Activated CD8-positive, alpha-beta memory T cell treated with anti-CD3 and anti-CD28 coated beads, Interleukin-2, amount 50 U/mL, for 4 hours (primary cell): ENCODE measurements at places on chromosomes 16 and 17.

DNA sequence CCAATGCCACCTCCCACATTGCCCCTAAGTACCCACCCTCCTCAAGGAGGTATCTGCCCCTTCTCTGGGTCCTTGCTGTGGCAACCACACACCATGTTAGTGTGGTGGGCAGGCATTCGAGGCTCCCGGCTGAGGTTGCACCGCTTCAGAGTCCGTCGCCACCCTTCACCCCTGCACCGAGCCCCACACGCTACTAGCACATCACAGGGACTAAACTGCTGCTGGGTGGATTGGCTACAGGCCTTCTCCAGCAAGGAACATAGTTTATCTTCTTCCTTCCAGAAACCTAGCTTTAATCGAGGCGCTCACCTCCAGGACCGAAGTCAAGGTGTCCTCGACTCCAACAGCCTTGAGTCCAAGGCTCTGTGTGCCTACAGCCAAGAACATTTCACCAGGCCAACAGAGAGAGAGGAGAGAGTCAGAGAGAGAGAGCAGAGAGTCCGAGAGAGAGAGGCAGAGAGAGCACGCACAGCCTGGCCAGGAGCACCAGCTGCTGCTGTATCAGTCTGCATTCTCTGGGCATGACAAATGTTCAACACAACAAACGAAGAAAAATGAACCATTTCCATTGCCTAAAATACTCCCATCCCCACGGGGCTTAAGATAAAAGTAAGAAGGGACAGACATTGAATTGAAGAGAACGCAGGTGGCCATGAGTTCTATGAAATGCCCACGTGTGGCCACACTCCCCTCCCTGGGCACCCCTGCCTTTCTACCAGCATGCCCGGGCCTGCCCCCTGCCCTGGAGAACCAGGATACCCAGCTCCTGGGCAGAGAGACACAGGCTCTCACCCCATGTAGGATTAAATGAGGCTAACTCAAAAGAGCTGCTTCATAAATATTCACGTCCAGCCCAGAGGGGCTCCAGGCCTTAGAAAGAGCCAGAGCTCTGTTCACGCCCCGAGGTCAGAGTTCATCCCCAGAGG lies 94.9 kb downstream of the RBFOX3 start:
- no peak for DNase-seq

GRCh38 chr16:1208239-1208830 lies 16.7 kb downstream of the TPSG1 start:
- no peak for DNase-seq

GRCh38 chr16:71929048-71929447 lies 33.7 kb downstream of the IST1 start:
- no peak for DNase-seq

GRCh38 chr16:69408475-69408874 lies 15.9 kb upstream of the CYB5B start:
- no peak for DNase-seq

DNA sequence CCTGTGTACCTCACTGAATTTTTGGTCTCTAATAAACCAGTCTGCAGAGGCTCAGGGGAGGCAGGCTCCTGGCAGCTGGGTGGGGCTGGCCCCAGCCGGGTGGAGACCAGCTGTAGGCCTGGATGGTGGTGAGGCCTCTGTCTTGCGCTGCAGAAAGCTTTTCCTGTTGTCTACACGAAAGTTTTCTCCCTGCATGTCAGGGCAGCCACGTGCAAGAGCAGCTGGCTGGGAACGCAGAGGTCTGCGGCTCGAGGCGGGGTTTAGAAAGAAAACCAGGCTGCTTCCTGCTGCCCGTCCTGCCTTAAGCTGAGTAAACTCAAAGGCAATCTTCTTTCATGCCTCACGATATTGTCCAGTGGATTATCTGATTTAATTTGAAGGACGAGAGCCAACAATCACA lies 2.4 kb downstream of the SERPINF1 start:
- DNase-seq: peak; percentile 53

DNA sequence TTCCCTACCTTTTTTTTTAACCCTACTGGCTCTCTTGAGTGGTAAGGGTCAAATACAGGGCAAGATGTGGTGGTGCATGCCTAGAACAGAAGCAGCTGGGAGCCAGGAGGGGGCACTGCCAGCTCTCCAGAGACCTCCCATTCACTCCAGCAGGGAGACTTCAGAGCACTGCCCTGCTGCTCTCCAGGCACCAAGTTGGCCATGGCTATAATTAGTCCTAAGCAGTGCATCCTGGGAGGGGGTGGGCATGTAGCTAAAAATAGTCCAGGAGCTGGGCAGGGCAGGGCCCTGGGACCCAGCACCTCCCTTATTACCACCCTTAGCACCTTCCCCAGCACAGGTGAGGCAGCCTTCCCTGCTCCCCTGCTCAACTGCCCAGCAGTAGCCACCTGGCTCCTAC lies 3.5 kb downstream of the CORO6 start:
- DNase-seq: no peak

DNA sequence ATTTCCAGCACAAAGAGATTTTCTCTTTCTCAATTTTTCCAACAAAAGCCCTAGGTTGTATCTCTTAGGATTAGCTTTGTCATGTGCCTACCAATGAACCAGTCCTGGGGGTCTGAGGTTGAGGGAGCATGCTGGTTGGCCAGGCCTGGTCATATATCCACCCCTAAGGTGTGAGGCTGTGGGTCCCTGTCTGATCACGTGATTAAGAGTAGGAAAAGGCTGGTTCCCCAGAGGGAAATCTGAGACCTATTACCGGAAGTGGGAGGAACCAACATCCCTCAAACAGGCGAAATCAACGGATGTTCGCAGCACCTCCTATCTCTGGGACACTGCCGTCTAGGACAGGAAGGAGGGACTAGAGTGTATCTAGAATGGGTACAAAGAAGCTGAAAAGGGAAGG lies 185.7 kb upstream of the IRX5 start:
- DNase-seq: no peak

GRCh38 chr17:18025945-18026776 lies 12.8 kb downstream of the ATPAF2 start:
- DNase-seq: peak; percentile 35

- DNase-seq: peak; percentile 34
Observed at GRCh38 chr17:59853168-59853918, 39.4 kb downstream of the TUBD1 start.

DNA sequence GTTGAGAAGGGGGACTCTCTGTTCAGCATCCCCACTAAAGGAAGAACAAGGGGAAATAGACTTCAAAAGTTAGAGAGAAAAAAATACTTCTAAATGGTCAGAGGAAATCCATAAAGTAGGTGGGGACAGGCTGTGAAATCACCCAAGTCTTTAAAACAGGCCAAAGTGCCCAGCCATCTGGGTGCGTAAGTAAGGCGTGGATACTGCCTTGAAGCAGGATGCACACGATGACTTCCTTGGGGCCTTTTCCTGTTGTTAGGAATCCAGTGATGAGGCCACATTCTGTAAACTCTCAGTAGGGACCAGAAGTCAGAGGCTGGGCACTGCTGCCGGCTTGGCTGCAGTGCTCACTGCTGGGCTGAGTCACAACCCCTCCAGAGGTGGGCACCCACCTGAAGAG lies 9.2 kb downstream of the AXIN2 start:
- DNase-seq: no peak

- no peak for DNase-seq
Observed at GRCh38 chr16:13480801-13481200, 439.2 kb upstream of the ERCC4 start.
